ENCODE measurements at places on chromosomes 1 and 21.

GRCh38 chr1:55338448-55338820 lies 123.3 kb upstream of the USP24 start:
- DNase-seq, result no peak

DNA sequence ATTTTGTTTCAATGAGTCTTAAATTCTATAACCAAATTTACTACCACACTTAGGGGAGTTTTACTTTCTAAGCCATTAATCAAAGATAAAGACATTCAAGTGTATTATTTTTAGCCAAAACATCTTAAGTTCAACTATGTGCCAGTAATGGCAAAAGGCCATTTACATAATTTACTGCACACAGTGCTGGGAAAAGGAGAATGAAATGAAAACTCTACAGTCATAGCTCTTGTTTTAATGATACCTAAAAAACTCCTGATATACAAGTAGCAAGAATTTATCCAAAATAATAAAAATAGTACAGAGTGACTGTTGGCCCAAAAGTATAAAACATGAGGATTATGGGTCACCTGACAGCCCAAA lies 42.4 kb upstream of the C1orf198 start:
- DNase-seq, result no peak

DNA sequence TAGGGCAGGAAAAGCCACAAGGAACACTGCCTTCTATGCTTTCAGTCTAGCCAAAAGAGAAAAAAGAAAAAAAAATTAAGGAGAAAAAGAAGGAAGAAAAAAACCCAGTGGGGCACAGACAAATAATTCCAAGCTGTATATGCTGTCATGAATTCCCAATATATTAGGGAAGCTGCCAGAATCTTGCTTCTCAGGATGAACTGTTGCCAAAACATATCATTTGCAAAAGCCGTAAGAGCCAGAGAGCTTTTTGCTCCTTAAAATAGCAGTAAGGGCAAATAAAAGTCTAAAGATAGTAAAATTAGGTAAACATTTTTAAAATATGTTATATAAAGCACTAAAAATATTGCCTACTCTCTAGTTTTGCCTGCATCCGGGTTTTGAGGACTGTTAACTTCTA lies 52.1 kb downstream of the PGM1 start:
- no peak for DNase-seq

- no peak for DNase-seq
Observed at GRCh38 chr1:16189921-16190621, 22.4 kb downstream of the ARHGEF19 start.

DNA sequence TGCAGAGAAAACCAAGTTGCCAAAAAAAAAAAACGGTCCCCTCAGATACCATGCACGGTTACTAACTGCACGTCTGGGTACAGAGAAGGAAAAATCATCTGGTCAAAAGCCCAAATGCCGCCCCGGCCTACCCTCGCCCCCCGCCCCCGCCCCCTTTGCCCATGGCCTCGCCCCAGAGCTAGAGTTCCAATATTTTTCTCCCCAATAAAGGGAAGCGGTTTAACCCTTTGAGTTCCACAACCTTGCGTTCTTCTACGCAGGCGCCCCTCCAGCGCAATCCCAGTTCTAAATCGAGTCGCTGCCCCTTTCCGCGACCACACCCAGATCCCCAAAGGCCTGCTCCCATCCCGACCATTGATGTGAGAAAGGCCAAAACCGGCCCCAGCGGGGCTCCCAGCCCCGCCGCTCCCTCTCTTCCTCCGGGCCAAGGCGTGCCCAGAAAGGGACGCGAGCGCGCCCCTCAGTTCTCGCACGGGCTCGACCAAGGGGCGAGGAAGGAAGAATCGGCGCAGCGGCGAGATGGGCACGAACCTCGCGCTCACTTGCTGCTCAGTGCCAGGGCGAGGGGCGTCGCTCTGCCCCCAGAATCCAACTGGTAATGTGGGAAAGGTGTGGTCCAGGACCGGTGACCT lies 797 bp downstream of the WDR47 start:
- DNase-seq, result peak; percentile 38

GRCh38 chr1:155978973-155979429 lies 654 bp upstream of the ARHGEF2 start:
- no peak for DNase-seq

- peak; percentile 84 for DNase-seq
Observed at GRCh38 chr1:110087812-110088738, 17.6 kb upstream of the ALX3 start.

DNA sequence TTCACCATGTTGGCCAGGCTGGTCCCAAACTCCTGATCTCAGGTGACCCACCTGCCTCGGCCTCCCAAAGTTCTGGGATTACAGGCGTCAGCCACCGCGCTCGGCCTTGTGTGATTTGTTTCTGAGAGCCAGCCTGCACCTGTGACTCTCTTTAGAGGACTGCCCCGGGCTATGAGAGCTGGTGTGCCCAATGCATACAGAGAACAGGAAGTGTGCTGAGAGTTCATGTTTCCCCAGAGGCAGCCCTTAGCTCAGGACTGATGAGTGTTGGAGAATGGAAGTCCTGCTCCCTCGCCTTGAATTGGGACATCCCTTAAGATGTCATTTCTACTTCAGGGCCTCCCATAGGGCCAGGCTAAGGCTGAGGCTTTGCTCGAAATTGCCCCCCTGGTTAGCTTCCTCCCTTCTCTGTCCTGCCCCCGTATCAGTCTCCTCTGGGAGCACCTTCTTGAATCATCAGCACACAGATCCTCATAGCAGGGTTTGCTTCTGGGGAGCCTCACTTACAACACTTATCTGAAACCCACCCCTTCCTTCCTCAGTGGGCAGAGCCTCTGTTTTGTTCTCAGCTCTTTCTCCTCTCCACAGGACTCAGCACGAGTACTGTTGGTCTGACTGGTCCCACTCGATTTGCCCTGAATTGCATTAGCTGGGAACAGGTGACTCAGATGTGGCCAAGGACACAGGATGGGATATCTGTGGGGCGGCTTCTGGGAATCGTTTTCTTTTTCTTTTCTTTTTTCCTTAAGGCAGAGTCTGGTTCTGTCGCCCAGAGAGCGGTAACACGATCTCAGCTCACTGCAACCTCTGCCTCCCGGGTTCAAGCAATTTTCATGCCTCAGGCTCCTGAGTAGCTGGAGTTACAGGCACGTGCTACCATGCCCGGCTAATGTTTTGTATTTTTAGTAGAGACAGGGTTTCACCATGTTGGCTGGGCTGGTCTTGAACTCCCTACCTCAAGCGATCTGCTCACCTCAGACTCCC lies 80.1 kb downstream of the UBIAD1 start:
- DNase-seq, result no peak

DNA sequence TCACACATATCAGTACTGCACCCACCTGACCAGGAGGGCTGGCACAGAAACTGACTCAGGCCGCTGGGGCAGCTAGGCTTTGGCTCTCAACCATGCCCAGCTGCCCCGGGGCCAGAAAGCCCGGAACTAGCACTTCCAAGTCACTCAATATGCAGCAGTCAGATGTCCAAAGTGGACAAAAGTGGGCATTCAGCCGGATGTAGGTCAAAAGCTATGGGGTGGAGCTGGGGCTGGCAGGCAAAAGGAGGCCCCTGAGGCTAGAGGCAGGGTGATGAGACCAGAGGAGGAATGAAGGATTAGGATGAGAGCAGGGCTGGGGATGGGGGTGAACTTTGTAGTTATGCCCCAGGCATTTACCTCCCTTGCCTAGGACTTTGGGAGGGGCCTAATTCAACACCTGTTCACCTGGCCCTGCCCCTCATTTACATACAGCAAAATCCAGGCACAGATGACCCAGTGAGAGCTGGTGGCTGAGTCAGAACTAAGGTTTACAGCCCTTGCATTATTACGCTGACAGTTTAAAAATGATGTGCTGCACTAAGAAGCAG lies 30.7 kb upstream of the EDN2 start:
- DNase-seq, result no peak

- no peak for DNase-seq
Observed at GRCh38 chr1:32791881-32792280, 25.3 kb downstream of the YARS1 start.

Data from hepatic stellate cell (primary cell).